Activated naive CD4-positive, alpha-beta T cell (primary cell): ENCODE measurements at places on chromosomes 12 and 14.

DNA sequence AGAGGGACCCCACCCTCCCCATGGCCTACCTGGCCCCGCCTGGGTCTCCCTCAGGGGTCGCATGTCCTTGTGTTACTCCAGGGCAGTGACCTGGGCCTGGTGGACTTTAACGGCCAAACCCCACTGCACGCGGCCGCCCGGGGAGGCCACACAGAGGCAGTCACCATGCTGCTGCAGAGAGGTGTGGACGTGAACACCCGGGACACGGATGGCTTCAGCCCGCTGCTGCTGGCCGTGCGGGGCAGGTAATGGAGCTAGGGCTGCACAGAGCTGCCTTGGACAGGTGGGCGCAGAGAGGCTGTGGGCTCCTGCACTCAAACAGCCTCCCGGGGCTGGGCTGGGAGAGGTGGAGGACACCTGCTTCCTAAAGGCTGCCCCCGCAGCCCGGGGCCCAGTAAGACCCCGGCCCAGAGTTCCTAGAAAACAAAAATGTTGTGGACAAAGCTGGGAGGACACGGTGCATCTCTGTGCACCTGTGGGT lies 21.6 kb downstream of the ASPG start:
- no peak for DNase-seq

DNA sequence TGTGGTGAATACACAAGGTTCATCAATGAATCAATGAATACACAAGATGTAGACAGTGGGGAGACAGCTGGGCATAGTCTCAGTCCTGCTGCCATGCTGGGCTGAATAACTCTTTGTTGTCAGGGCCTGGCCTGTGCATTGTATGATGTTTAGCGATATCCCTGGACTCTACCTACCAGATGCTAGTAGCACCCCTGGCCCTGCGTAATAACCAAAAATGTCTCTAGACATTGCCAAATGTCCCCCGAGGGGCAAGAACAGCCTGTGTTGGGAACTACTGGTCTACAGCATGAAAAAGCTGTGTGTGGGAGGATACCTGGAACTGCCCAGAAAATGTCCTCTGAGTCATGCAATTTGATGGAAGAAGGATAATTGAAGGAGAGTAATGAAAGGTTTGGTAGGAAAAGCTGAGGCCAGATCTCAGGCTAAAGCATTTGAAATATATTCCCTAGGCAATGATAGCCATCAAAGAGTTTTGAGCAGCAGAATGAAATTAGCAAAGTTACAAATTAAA lies 128.2 kb downstream of the TMEM30B start:
- no peak for DNase-seq

- DNase-seq: no peak
Measured at GRCh38 chr14:81536241-81536771, 2.7 kb upstream of the SEL1L start.

DNA sequence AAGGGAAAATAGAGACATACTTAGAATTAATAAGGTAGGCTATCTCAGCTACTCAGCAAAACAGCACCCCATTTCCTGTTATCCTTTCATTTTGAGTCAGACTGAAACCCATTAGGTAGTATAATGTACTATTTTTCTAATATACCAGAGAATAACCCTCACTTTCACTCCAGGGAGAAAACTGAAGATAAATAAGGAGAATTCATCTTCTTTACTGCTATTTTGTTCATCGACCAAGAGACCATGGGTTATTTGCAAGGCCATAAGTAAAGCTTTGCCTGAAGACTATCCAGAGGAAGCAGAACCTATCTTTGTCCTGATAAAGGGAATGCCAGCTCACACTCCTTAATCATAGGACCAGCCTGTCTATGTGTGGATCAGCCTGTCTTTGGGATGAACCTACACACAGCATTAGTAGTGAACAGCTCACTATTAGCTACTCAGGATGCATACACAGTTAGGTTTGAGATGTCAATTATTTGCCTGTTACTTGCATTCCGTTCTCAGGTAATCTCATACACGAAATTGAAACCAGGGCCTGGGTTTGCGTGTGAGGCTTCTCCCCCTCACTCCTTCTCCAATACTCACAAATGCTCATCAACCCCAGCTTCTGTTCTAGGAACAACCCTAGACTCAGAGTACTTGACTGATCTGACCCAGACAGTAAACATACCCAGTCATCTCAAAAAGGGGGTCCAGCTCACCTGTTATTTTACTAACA lies 124.4 kb downstream of the DAD1 start:
- DNase-seq: no peak

GRCh38 chr14:78344290-78344689 lies 174.1 kb downstream of the NRXN3 start:
- no peak for DNase-seq

DNA sequence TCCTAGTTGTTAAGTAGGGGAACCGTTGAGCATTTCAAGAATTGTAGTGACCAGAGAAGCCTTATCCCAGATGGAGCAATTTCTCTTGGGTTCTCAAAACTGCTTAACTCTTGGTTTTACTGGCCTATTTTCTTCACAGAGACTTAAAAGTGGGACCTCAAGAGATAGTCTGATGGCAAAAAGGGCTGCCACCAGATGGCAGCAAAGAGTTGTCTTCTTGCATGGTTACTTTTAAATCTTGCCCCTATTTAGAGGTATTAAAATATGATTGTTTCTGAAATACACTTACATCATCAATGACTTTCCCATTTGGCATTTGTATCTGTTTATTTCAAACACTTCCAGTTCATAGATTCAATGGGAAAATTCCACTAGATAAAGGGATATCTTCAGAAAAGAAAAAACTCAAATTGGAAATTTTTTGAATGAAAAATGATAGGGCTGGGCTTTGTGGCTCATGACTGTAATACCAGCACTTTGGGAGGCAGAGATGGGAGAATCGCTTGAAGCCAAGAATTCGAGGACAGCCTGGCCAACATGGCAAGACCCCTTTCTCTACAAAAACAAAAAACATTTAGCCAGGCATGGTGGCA lies 69.9 kb upstream of the CNTN1 start:
- no peak for DNase-seq

GRCh38 chr14:70052990-70053389 lies 135.8 kb downstream of the SLC8A3 start:
- no peak for DNase-seq
